ENCODE measurements at places on chromosomes 4 and X. TPM values are rescaled to one million over a fixed set of nuclear protein-coding genes. Genes with fewer than 3 reads are reported as not detected.

The PIN4 gene
- 17.2 TPM for total RNA-seq

The ASB12 gene
- total RNA-seq, result not detected

The EGFL6 gene
- not detected for total RNA-seq

The DCLK2 gene
- total RNA-seq, result 0.31 TPM

The DAPP1 gene
- 30.6 TPM for total RNA-seq

The IBSP gene
- total RNA-seq, result not detected

The AKAP14 gene
- total RNA-seq, result not detected

The CORIN gene
- total RNA-seq, result not detected

The PF4V1 gene
- not detected for total RNA-seq

The PCDH19 gene
- total RNA-seq, result 0.02 TPM

The HSD17B13 gene
- total RNA-seq, result not detected

The POU4F2 gene
- total RNA-seq, result not detected

The TADA2B gene
- 15.1 TPM for total RNA-seq

The HTRA3 gene
- not detected for total RNA-seq

The IGBP1 gene
- 48.3 TPM for total RNA-seq

The BEX5 gene
- 4.8 TPM for total RNA-seq

The ZNF595 gene
- total RNA-seq, result 9.5 TPM

The HTN1 gene
- total RNA-seq, result not detected

The S100G gene
- not detected for total RNA-seq

The COL4A5 gene
- total RNA-seq, result 19.8 TPM

Data from Calu3 (cell line).